ENCODE measurements at places on chromosomes 6 and 20. TPM values are rescaled to one million over a fixed set of nuclear protein-coding genes. Genes with fewer than 3 reads are reported as not detected.
A peak's percentile ranks its signal among the peaks of the same experiment; 100 is the strongest.

SAPCD1 gene
- 9.4 TPM for total RNA-seq

- no peak for DNase-seq
Observed at GRCh38 chr20:18180815-18181214, 43.2 kb downstream of the KAT14 start.

GRCh38 chr6:121520337-121521163 is 85.1 kb downstream of the GJA1 start:
- DNase-seq: peak; percentile 99

DNA sequence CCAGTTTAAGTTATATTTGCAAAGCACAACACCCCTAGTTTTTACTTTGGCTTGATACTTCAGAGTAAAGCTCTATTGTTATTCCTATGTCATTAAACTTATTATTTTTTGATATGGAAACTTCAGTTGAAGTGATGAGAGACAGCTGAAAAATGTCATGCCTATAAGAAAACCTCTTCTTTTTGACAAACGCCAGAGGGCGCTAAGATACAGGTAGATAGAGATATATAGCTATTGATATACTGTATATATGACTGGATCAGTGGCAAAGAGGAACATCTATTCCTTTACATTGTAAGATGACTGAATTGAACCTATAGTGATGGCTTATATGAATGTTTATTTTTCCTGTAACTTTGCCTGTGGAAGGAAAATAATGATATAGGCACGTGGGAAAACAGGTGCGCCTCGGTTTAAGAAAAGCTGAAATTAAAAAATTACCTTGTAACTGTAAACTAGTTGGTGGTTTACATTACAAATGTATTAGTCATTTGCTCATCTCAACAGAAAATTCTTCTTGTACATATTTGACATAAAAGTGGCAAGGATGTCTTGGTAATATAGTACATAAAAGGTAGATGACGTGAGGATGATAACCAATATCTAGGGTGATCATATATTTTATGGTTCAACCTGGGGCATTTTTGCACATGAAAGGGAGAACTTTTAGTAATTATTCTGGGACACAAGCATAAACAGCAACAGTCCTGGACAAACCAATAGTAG is 74.1 kb downstream of the LAMA4 start:
- DNase-seq: peak; percentile 71

- no peak for DNase-seq
Observed at GRCh38 chr6:41716516-41717391, 18.7 kb downstream of the TFEB start.

DNA sequence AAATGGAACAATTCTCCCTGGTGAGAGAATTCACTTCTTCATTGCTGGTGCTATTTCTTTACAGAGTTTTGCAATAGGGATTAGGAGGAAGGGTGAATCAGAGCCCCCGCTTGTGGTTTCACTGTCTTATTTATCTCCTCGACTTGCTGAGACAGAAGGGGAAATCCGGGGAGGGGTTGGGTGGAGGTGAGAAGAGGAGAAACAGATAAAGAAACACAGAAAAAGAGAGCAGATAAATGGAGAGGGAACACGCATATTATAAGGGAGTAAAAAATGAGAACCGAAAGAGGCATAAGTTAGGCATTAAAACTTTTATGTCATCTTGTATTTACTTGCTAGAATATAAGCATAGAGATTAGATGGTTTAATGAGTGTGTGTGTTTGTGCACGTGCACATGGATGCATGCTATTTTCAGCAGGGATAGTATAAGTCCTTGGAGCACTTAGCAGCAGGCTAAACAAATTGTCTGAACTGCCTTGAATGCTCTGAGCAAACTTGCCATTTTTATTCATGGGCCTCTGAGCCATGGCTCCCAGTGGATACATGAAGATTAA is 105.0 kb downstream of the OLIG3 start:
- DNase-seq: no peak

- no peak for DNase-seq
Observed at GRCh38 chr6:14513496-14514393, 396.2 kb downstream of the CD83 start.

Measured in endothelial cell of umbilical vein (primary cell).